ENCODE measurements at places on chromosomes 2 and 18.
A peak's percentile ranks its signal among the peaks of the same experiment; 100 is the strongest.

GRCh38 chr2:56749152-56749752, 565.5 kb downstream of the CCDC85A start:
- DNase-seq = no peak

DNA sequence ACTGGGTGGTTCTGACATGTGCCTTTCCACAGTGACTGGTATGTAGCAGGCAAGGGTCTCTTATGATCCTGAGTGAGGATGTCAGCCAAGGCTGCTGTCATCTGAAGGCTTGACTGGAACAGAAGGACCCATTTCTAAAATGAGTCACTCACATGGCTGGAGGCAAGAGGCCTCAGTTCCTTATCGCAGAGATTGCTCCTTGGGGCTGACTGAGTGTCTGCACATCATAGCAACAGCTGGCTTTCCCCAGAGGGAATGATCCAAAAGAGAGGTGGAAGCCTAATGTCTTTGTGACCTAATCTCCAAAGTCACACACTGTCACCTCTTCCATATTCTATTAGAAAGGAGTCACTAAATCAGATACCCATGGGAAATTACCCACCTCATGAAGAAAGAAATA, 114.0 kb downstream of the NEDD4L start:
- DNase-seq = no peak

- no peak for DNase-seq
These were observed 226.1 kb downstream of the LDLRAD4 start for GRCh38 chr18:13444430-13445240.

- DNase-seq = no peak
These were observed 80.8 kb upstream of the LPIN2 start for GRCh38 chr18:3093624-3094337.

- no peak for DNase-seq
These were observed 6.3 kb downstream of the OSR1 start for GRCh38 chr2:19351899-19352697.

- no peak for DNase-seq
These were observed 1.2 kb downstream of the TFPI start for GRCh38 chr2:187552828-187553681.

GRCh38 chr18:59517446-59518165, 158.5 kb upstream of the LMAN1 start:
- DNase-seq = no peak

DNA sequence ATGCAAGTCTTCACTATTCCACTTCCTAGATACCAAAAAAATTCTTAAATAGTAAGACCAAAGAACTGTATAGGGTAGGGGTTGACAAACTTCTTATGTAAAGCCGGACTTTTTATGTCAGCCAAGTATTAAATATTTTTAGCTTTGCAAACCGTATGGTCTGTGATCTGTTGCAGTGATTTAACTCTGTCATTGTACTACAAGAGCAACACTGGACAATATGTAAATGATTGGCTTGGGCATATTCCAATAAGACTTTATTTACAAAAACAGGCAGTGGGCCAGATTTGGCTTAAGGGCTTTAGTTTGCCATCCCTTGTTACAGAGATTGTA, 48.0 kb downstream of the MGAT5 start:
- DNase-seq = no peak

- no peak for DNase-seq
These were observed 2.1 kb downstream of the HK2 start for GRCh38 chr2:74835831-74836674.

DNA sequence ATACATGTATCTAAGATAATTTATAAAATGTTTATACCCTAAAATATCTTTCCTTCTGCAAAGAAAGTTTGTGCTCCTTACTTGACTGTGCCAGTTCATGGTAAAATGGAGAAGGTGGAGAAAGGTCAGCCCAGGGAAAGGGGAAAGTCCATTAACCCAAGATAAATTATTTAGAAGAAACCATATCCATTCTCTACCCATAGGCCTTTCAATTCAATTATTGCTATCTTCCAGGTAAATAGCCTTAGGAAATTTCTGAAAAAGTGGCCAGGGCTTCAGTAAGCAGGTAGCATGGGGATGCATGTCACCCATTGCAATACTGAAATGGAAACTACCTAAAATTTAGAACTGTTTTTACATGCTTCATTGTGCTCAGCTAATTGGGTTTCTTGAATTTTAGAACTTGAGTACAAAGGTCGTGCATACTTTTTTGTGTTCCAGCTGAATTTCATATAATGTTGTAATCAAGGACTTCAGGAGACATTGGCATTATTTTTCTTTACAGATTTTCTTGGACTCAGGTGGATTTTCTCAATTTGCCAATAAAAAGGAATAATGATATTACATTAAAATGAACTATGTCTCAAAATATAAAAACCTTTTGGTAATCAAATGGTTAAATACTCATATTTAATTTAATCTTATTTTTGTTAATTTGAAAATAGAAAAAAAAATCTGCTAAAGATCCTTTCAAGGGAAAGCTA, 124.9 kb downstream of the CSRNP3 start:
- no peak for DNase-seq

DNA sequence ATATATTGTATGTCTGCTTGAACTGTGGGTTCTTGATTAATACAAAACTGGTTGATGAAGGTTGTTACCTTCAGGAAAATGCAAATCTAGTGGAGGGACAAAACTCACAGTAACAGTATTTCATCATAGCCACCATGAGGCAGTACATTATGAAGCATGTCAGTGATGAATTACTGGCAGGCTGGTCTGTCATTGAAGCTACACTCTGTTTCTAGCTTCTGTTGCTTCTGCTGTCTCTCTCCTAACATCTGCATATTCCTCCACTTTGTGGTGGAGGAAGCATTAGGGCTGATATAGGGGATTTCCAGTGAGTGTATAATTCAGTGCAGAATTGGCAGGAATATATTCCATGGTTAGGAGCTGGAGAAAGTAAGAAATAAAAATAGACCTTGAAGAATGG, 44.2 kb upstream of the RAB6D start:
- DNase-seq = no peak

DNA sequence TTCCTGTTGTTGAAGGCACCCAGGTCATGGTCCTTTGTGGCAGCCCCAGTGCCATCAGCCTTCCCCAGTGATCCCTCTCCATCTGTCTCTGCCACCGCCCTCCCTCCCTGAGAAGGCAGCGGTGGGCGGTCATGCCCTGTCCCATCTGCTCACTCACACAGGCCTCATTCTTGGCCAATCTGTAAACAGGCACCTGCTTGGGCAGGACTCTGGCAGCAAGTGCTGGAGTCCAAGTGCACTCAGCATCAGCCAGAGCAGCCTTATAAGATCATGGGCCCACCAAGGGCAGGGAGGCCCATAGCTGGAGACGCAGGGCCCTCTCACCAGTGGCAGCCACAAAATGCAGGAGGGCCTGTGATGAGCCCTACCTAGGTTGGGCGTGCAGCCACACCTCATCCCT, 140.9 kb downstream of the TWIST2 start:
- no peak for DNase-seq

GRCh38 chr2:81894451-81894990, 1590.0 kb upstream of the LRRTM1 start:
- DNase-seq = no peak

- DNase-seq = no peak
These were observed 36.7 kb downstream of the WDFY1 start for GRCh38 chr2:223908304-223908998.

GRCh38 chr18:48542513-48543181, 3.8 kb downstream of the CTIF start:
- no peak for DNase-seq

DNA sequence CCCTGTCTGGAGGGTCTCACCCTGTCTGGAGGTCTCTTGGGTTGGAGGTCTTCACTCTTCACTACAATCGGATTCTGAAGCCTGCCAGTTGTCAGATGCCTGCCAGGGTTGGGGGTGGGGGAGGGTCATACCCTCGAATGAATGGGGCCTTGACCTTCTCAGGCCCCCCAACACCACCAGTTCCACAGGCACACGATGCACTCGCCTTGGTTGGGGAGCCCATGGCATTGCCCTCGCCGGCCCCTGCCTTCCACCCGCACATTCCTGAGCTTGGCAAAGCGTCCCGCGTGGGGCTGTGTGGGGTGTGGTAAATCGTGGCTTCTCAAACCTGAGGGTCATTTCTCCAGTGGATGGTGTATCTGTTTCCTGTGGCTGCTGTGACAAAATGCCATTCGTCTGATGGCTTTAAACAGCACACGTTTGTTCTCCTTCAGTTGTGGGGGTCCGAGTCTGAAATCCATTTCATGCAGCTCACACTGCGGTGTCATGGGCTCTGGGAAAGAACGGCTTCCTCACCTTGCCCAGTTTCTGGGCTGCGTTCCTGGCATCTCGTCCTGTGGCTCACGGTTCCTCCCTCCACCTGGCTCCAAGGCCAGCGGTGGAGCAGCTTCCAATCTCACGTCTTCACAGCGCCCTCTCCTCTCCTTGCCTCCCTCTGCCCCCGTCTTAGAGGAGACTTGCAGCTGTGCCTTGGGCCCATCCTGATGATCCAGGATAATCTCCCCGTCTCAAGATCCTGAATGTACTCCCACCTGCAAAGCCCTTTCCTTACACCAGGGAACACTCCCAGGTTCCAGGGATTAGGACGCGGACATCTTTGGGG, 38.0 kb upstream of the HPCAL1 start:
- peak; percentile 9 for DNase-seq

DNA sequence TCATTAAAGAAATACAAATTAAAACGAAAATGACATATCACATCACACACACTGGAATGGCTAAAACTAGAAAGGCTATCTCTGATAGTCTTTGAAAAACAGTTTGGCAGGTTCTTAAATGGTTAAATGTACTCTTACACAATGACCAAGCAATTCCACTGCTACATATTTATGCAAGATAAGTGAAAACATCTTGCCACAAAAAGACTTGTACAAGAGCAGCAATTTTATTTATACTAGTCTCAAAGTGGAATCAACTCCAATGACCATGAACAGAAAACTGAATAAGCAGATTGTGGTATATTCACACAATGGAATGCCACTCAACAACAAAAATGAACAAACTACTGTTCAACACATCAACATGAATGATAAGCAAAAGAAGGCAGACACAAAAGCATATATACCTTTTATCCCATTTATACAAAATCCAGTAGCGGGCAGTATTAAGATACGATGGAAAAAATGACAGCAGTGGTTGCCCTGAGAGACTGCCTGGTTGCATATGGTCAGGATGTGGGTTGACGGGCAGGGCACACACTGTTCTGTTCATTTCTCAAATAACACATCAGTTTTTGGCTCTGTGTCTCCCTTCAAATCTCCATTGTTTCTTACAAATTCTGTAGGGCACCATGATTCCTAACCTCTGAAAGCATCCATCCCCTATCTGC, 25.4 kb downstream of the SP100 start:
- DNase-seq = peak; percentile 43

GRCh38 chr2:199409759-199410529, 47.8 kb downstream of the SATB2 start:
- DNase-seq = no peak

DNA sequence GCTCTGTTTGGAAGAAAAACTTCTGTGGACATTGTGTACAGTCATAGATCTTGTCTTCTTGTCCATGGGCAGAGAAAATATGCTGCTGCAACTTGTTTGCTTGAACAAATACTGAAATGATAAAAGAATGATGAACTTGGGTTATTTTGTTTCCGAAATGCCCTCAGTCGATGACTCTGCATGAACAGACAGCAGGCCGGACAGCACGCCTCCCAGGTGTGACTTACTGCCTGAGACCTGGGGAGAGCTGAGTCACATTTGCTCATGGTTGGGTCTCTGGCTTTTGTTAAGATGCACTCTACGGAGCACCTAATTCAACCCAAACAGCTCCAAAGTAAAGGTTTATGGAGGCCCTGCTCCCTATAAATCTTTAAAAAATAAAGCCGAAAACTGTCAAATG, 262.5 kb downstream of the ZNF521 start:
- no peak for DNase-seq

DNA sequence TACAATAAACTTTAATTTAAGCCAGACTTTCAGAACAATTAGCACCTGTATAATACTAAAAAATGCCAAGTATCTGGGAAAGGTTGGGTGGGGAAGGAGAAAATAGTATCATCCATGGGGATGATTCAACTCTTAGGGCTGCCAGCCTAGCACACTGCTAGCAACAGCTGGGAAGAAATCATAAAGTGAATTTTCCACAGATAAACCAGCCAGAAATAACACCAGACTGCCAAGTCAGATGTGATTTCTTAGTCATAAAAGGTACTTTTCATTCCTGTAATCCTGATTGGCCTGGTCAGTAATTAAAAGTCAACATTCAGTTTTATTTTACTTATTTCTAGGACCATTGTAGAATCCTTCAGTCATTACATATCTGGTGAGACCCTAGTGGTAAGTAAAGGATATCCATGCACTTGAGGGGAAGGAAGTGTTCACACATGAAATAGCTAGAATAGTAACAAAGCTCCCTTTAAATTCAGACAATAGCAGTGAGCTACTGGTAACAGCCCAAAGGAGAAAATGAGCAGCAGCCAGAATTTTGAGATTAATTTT, 59.4 kb downstream of the LIMS1 start:
- no peak for DNase-seq

GRCh38 chr18:75574187-75574586, 146.7 kb upstream of the SMIM21 start:
- DNase-seq = no peak

- no peak for DNase-seq
These were observed 445.4 kb downstream of the EIPR1 start for GRCh38 chr2:2932189-2932588.

DNA sequence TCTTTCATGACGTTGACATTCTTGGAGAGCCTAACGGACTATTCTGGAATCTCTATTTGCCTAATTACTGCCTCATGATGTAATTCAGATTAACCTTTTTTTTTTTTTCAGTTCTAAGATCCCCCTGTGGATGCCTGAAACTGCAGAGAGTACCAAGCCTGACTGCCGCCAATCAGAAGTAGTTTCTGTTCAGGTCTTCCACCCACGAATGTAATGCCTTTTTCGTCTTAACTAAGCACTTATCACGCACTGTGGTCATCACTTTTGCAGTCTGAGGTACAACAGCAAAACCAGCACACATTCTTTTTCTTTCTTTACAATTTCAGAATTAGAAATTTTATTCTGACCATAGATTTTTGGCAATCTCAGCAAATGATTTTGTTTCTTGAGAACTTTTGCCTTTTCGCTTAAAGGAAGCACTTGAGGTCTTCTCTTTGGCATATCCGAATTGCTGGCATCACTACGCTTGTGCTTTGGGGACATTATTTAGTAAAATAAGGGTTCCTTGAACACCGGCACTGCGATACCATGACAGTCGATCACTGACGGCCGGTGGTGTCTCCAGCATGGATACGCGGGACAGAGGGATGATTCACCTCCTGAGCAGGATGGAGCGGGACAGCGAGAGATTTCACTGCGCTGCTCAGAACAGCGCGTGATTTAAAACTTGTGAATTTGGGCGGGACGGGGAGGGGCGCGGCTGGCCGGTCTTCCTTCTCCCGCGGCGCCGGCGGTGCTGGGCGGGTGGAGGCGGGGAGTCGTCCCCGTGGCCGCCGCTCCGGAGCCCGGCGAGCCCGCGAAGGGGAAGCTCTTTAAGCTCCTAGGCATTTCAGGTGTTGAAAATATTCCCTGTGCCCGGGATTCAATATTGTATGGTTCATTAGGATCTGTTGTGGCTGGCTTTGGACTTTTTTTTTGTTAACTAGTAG, 32.0 kb upstream of the GPR55 start:
- no peak for DNase-seq

GRCh38 chr18:3691705-3692104, 241.7 kb downstream of the TGIF1 start:
- no peak for DNase-seq

GRCh38 chr18:61606759-61607158, 273.5 kb downstream of the CDH20 start:
- DNase-seq = no peak

GRCh38 chr2:28621172-28622100, 125.6 kb downstream of the PLB1 start:
- DNase-seq = peak; percentile 59

GRCh38 chr2:223621901-223622300, 19.7 kb upstream of the SCG2 start:
- no peak for DNase-seq

Measured in activated CD8-positive, alpha-beta memory T cell treated with anti-CD3 and anti-CD28 coated beads, Interleukin-2, amount 50 U/mL, for 4 hours (primary cell).